NCI-H1694 treated with DMSO at 0.1 percent for 48 hours (cell line): ENCODE measurements at places on chromosomes 3 and 15.

DNA sequence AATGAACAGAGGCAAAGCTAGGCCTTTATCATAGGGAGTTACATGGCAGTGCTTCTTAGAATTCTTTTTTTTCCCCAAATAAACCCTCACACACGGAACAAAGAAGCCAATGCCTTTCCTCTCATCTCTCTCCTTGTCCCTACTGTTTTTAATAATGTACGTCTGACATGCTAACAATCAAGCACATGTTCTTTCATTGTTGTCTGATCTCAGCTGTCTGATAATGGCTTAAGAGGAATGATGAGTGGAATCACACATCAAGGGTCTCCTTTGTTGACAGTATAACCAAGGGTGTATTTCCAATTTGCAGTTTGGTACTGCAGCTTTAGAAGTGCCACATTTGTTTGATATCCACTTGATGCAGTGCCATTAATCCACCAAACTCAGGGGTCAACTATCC lies 34.8 kb upstream of the EPHA3 start:
- no peak for DNase-seq

- DNase-seq: no peak
Observed at GRCh38 chr3:59094446-59094845, 44.6 kb upstream of the CFAP20DC start.

DNA sequence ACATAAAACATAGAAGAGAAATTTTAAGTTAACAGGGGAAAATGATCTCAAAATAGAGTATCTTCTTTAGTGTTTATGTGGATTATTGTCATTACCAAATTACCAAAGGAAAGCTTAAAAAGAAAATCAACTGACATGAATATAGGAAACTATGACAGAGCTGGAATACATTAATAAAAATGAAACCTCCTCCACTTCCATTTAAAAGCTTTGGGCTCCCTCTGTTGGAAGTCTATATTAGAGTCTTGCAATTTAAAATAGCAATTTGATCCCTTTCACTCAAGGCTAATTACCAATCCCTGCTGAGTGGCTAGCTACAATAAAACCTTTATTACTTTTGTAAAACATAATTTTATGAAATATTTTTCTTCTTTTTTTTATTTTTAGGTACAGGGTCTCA lies 61.4 kb upstream of the IMPG2 start:
- peak; percentile 27 for DNase-seq

DNA sequence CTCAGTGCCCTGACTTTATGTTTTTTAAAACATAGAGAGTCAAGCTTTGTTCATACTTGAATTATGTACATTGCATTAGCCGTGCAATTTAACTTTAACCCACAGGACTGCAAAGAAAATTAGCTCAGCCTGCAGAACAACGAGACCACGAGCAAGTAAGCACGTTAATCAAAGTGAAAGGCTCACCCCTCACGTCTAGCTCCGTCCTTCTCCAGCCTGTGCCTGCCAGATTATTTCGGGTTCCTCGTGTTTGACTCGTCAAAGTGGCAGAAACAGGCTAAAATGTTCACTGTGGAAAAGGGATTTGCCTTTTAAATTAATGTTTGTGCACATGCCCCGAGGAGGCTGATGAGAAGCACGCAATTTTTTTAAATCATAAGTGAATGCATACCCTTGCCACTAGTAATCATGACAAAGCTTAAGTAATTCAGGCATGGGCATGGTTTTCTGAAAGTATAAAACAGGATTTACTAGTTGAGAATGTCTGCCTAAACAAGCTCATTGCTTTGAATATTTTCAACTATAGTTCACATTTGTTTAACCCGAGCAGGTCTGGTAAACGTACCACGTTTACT lies 15.3 kb downstream of the ZBTB38 start:
- DNase-seq: peak; percentile 55

DNA sequence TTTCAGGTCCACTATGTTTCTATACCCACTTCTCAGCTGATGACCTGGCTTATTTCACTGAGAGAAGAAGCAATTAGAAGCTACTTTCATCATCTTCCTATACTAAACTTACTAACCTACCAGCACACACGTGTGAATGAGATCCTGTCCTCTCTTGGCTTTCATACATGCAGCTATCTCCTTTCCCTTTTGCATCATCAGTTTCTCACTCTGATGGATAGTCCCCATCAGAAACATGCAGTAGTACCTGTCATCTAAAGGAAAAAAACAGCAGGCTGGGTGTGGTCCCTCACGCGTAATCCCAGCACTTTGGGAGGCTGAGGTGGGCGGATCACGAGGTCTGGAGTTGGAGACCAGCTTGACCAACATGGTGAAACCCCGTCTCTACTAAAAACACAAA lies 237.6 kb upstream of the C2CD4B start:
- DNase-seq: no peak

DNA sequence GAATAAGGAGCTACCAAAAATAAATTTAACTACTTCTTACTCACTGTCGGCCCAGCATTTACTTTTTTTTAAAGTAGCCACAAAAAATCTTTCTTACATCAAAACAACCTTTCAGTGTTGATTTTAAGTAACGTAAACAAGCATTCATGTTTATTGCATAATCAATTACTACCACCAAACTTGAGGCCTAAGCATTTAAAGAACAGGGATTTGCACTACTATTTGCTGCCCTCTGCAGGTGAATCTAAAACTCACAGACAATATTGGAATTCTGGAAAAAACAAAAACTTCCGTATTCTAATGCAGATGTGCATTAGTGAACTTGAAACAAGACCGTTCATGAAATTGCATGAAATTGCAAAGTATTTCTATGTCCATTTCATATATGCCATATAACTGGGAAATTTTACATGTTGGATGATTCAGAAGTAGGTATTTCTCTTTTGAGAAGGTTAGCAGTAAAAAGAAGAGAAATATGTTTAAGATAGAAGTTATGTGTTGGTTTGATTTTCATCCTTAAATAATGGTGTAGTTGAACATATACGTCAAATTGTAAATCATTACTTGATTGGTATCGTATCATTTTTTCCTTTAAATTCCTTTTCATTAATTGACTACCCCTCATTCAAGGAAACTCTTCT lies 55.6 kb downstream of the CGGBP1 start:
- no peak for DNase-seq

- DNase-seq: no peak
Observed at GRCh38 chr3:53169045-53169831, 8.2 kb downstream of the PRKCD start.

- peak; percentile 24 for DNase-seq
Observed at GRCh38 chr15:99703603-99704443, 29.4 kb downstream of the LYSMD4 start.

GRCh38 chr3:192229866-192230265 lies 497.5 kb downstream of the FGF12 start:
- DNase-seq: no peak

- no peak for DNase-seq
Observed at GRCh38 chr3:171950373-171950772, 89.0 kb upstream of the FNDC3B start.

- DNase-seq: no peak
Observed at GRCh38 chr3:54917862-54918261, 10.0 kb downstream of the LRTM1 start.

DNA sequence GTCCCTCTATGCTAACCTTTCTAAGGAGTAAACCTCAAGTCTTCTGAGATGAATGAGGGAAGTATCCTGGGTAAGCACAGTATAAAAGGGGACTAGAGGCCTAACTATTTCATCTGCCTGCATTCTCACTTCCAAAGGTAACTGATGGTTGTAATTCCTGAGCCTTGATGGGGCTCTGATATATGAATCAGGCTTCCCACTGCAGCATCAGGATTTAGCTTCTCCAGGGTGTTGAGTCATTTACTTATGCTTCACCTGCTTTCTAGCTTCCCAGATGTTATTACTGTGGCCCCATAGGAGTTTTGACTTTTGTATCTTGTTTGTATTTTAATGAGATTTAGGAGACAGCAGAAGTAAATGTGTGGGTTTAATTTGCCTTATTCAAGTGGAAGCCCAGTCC lies 207.3 kb upstream of the EIF1B start:
- DNase-seq: no peak

DNA sequence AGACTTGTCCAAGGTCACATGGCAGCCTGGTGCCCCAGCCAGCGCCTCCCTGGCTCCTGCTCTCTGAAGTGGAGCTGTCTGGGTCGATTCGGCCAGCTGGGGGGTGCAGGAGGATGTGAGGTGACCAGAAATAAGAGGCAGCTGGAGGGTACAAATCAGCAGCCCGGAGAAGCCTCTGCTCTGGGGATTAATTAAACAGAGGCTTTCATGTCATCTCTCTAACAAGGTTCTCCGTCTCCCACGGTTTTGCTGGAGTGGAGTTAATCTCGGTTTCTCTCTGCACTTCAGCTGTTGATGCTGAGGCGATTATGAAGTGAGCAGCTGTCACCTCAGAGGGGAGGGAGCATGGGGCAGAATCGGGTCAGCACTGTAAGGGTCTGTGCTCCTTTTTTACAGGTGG lies 236.8 kb downstream of the TLE3 start:
- no peak for DNase-seq

DNA sequence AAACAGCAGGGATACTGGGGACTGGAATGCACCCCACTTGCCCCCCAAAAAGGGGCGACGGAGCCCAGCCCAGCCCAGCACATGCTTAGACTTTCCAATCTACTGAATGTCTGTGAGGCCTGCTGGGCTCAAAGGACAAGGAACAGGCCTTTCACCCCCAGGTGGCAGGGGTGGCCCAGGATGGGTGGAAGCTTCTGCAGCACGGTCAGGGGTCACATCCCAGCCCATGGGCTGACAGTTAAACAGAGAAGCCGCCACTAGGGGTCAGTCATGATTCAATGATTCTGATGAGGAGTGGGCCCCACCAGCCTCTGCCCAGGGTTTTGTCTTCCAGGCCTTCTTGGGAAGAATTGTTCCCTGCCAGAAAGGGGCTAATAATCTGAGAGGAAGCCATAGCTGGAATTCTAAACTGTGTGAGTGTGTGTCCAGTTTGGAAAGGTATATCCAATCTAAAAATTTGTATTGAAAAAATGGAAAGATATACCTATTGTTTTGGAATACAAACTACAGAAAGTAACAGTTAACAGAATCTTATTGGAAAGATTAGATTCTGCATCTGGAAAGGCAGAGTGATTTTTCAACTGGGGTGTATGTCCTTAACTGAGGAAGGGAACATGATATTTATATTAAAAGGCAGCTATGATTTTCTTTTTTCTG lies 2.2 kb downstream of the CHRNB4 start:
- DNase-seq: peak; percentile 67

GRCh38 chr3:185759512-185759911 lies 65.3 kb downstream of the IGF2BP2 start:
- DNase-seq: no peak

GRCh38 chr15:61404567-61404966 lies 175.5 kb upstream of the RORA start:
- no peak for DNase-seq

DNA sequence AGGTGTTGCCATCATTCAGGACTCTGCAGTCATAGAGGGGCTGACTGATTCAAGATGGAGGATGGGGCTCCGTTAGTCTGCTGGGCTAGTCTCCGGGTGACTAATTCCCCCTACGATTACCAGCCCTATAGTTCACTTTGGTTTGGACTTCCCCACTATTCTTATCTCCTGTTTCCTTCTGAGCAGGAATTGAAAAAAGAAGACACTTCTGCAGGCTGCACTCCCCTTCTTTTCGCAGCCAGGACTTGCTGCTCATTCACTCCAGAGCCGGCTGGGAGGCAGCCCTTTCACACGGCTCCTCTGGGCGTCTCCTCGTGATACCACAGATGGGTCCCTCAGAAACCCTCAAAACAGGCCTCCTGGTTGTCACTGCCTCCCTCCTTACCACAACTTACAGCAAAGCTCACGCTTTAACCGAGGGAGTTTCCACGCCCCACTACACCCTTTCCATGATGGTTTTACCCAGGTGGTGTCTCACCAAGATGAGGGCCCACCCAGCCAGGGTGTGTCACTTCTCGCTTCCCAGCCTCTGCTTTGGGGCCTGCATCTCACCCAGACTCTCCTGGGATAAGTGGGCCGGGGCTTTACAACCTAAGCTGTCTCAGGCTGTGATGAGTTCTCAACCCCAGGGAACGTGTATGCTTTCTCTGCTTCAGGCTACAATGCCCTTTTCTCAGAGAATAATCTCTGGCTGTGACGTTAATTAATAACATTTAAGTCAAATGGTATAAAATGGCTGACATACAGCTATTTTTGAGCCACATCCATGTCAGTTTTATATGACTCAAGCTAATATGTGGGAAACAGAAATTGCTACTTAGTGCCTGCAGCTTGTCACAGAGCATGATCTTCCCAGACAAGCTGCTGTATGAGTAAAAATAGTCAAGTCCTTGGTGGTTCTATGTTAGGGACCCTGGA lies 11.9 kb downstream of the CX3CR1 start:
- DNase-seq: no peak

DNA sequence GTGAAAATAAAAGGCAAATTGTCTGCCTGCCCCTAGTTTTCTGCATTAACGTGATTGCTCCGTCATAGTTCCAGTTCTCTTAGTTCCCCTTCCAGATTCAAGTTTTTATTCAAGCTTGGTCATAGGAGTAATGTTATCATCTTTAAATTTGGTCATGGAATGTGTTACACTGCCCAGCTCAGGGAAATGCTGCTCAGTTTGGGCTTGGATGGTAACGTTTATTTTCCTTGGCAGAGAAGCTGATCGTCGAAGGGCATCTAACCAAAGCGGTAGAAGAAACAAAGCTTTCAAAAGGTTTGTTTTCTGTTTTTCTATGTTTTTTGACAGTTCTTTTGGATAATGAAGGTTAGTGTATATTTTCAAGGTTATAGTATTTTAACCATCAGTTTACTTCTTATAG lies 118.4 kb upstream of the FLNB start:
- no peak for DNase-seq

DNA sequence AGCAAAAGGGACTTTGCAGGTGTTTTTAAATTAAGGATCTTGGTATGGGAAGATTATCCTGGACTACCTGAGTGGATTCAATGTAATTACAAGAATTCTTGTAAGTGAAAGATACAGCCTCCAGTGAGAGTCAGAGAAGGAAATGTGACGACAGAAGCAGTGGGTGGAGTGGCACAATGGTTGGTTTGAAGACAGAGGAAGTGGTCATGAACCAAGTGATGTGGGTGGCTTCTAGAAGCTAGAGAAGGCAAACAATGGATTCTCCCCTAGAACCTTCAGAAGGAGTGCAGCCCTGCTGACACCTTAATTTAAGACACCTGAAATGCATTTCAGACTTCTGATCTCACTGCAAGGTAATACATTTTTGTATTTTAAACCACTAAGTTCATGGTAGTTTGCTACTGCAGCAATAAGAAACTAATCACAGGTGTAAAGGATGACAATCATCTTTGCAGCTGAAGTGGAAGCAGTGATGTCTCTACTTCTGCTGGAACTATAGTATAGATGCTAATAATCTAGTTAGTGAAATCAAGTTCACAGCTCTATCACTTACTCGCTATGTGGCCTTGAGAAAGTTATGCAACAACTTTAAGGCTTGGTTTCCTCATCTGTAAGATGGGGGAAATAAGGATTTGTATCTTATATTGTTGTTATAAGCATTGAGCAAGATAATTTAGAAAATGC lies 403.4 kb upstream of the SUCLG2 start:
- DNase-seq: no peak

DNA sequence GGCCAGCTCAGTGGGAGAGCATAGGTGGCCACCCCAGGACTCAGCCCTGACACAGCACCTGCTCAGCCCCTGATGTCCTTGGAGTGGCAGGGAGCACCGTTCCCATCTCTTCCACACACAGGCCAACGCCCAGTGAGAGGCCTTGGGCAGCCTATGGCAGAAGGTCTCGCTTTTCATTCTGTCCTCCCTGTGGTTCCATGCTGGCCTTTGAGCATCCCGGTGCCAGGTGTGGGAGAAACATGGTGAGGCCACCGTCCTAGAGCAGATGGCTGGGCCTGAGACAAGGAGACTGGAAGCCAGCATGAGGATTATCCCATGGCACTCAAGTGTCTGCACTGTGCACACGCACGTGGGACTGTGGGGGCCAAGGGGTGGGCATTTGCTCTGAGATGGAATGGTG lies 25.1 kb downstream of the ADCY5 start:
- no peak for DNase-seq

GRCh38 chr15:75820206-75820605 lies 23.0 kb upstream of the UBE2Q2 start:
- DNase-seq: no peak
